ENCODE measurements at places on chromosomes 2 and 18.

- DNase-seq = no peak
These were observed 598.9 kb upstream of the LINC00305 start for GRCh38 chr18:64747803-64748202.

- DNase-seq = no peak
These were observed 75.9 kb downstream of the ITGB1BP1 start for GRCh38 chr2:9347411-9347881.

GRCh38 chr18:12658426-12659138 lies 675 bp upstream of the SPIRE1 start:
- DNase-seq = peak; percentile 54

DNA sequence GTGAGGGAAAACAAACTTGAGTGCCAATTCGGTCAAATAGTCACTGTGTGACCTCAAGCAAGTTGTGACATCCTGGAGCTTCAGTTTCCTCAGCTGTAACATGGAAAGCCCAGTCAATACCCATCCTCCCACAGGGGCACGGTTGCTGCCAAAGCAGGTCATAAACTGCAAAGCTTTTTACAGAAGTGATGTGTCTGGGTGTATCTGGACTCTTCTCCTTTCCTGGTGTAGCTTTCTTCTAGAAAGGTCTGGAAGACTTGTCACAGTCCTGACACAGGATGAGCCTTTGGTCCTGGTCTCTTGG lies 4.2 kb upstream of the AFF3 start:
- DNase-seq = no peak

- DNase-seq = no peak
These were observed 44.7 kb upstream of the FLACC1 start for GRCh38 chr2:201401815-201402214.

- DNase-seq = no peak
These were observed 102.8 kb upstream of the CTDP1 start for GRCh38 chr18:79576686-79577351.

GRCh38 chr2:58449286-58450010 lies 208.3 kb upstream of the FANCL start:
- no peak for DNase-seq

DNA sequence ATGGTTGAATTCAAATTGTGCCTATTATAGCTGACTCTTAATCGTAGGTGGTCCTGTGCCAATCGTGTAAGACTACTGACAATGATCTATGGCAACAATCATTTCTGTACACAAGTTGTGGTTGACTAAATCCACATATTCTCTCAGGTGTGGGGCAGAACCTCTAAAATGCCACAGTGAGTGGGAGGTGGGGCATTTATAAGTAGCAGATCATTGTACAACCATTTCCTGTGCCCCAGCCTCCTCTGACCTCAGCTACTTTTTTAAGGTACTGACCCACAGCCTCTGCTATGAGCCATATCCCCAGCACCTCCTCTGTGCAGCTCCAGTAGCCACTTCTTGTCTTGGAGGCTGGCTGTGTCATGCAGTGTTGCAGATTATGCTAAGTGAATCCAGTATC lies 48.6 kb upstream of the RAPH1 start:
- DNase-seq = peak; percentile 48

DNA sequence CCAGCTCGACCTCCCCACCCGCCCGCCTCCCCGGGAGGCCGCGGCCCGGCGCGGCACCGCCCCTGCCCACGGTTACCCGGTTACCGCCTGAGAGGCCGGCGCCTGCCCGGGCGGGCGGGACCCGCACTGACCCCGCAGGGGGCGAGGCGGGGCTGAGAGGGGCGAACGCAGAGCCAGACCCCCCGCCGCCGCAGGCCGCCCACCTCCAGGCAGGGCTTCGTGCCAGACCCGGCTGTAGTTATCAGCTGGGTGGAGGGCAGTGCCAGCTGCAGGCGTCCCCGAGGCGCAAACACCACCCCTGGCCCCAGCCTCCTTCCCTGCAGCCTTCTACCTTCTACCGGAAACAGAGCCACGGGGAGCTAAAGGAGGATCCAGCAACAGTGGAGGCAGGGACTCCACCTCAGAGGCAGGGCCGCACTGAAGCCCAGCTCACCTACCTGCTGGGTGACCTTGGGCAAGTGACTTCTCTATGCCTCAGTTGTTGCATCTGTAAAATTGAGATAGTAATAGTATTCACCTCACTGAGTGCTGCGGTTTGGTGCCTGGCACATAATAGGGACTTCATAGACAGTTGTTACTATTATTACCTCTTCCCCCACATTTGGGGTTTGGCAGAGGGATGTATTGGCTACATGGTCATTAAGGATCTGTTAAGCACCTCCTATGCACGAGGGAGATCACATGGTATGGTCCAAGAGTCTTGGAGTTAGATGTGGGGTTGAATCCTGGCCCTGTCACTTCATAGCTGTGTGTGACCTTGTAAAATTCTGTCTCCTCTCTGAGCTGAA lies 231.6 kb upstream of the SMAD2 start:
- peak; percentile 44 for DNase-seq

- DNase-seq = no peak
These were observed 62.7 kb downstream of the FAM168B start for GRCh38 chr2:131030478-131030971.

GRCh38 chr2:60047944-60048525 lies 505.4 kb downstream of the BCL11A start:
- no peak for DNase-seq

GRCh38 chr2:220509966-220510365 lies 882.5 kb downstream of the SLC4A3 start:
- DNase-seq = no peak
